SIG-M5 (cell line): ENCODE measurements at places on chromosomes 2 and 18.

DNA sequence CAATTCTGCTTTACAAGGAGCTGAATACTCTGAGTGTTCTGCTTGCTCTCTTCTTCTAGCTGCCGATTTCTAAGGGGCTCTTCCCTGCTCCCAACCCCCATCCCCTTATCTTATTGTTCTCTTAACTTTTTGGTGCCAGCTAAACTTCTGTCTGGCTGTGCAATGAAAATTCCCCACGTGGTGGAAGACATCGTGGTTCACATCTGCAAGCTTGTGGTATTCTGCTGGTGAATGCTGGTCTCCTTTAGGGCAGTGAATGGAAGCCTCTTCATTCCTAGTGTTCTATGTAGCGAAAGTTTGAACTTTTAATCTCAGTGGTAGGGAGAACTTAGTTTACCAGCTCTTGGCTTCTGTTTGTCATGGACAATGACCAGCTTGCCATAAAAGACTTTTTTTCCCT lies 406.0 kb upstream of the ZEB2 start:
- no peak for DNase-seq

DNA sequence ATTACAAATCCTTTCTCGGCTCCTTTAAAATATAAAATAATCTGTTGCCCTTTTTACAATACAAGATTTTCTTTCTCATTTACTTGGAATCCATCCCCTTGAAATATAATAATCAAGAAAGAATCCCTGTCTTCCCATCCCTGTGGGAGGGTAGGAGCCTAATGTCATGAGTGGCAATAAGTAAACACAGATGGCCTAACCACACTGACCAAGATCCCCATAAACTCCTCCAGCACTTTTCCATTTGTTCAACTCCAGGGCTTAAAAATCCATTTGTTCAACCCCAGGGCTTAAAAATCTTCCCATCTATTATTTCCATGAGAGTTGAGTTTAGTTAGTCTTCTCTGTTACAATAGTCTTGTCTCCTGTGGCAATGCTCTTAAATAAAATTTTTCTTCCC lies 297.6 kb downstream of the CDH7 start:
- no peak for DNase-seq

- no peak for DNase-seq
Observed at GRCh38 chr2:70356941-70357683, 55.2 kb upstream of the FAM136A start.

DNA sequence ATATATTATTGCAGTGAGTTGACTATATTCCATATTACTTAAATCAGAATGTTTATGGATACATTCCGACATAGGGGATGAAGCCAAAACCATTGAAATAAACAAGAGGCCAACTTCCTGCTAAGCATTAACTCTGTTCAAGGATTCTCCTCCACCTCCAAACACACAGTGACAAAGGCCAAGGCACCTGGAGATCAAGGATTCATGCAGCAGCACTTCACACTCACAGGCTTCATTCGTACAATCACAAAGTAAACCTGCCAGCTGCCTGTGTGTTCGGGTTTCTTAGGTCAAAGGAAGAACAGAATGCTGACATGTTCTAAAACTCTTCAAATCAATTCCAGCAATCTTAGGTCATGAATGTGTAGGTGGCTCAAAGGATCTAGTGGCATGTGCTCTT lies 22.8 kb downstream of the WDFY1 start:
- no peak for DNase-seq

- DNase-seq: no peak
Observed at GRCh38 chr18:11810379-11810778, 40.8 kb upstream of the CHMP1B start.

GRCh38 chr2:46656640-46657039 lies 177.3 kb downstream of the TMEM247 start:
- DNase-seq: no peak

DNA sequence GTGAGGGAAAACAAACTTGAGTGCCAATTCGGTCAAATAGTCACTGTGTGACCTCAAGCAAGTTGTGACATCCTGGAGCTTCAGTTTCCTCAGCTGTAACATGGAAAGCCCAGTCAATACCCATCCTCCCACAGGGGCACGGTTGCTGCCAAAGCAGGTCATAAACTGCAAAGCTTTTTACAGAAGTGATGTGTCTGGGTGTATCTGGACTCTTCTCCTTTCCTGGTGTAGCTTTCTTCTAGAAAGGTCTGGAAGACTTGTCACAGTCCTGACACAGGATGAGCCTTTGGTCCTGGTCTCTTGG lies 4.2 kb upstream of the AFF3 start:
- DNase-seq: no peak

GRCh38 chr2:162333968-162334367 lies 10.0 kb upstream of the GCA start:
- DNase-seq: no peak
